ENCODE measurements at places on chromosomes 1 and 21. TPM values are rescaled to one million over a fixed set of nuclear protein-coding genes. Genes with fewer than 3 reads are reported as not detected.

The SVBP gene
- 35.4 TPM for total RNA-seq

The TCHH gene
- not detected for total RNA-seq

The ANKRD35 gene
- total RNA-seq = 0.12 TPM

The FCGR3A gene
- total RNA-seq = not detected

The GPR153 gene
- total RNA-seq = 9.1 TPM

The INKA2 gene
- 2.9 TPM for total RNA-seq

GRCh38 chr1:167289075-167289442 lies 68.4 kb downstream of the POU2F1 start:
- no peak for DNase-seq

DNA sequence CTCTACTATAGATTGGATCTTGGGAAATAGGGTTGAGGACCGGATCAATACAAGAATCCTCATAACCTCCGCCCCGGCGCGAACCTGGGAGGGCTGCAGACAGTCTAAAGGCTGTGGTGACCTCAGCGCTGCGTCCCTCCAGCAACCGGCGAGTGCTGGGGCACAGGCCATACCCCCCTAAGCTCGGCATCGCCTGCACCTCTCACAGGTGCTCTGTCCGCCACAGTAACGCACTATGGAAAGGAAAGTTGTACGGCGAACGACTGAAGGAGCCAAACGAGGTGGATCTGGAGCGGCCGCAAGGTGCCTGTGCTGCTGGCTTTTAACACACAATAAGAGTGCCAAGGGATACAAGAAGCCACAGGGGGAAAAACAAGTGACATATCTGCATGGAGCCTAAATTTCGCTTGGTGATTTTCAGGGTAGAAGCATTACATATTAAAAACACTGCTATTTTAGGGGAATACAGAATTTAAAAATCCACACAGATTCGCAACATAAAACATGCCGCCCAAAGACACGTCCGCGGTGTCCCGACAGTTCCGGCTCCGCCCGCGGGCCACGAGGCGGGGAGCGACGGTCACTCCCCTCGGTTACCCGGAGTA lies 1.4 kb upstream of the RBM15 start:
- no peak for DNase-seq

- DNase-seq = peak; percentile 99
Measured at GRCh38 chr1:27862671-27863537, 9.4 kb upstream of the THEMIS2 start.

DNA sequence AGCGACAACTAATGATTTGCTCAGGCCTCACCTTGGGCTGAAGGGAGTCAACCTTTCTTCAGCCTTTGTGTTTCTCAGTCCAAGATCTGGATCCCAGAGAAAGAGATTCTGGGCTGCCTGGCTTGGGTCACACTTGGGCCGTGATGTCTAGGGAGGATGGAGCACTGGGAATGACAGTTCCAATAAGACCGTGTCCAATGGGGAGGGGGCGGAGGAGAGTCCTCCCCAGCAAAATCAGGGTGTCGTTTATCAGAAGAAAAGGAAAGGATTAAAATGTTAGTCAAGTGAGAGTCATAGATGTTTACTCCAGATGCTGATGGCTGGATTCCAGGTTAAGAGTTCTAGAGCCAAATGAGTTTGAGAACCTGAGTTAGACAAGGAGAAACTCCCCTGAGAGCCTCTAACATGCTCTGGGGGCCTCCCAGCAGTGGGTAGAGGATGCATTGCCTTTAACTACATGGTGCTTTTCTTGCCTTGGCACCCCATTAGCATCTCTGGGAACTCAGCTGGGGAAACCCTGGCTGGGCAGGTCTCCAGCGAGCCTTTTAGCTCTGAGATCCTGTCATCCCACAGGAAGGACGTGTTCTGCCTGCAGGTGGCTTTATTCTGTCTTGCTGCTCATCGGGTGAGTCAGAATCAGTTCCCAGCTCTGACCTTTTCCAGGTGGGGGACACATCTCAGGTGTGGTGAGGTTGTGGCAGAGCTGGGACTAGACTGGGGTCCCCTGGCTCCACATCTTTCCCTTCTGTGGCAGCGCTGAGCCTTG lies 22.2 kb downstream of the NIPAL3 start:
- DNase-seq = no peak

GRCh38 chr1:55716610-55717009 lies 501.4 kb upstream of the USP24 start:
- peak; percentile 88 for DNase-seq

DNA sequence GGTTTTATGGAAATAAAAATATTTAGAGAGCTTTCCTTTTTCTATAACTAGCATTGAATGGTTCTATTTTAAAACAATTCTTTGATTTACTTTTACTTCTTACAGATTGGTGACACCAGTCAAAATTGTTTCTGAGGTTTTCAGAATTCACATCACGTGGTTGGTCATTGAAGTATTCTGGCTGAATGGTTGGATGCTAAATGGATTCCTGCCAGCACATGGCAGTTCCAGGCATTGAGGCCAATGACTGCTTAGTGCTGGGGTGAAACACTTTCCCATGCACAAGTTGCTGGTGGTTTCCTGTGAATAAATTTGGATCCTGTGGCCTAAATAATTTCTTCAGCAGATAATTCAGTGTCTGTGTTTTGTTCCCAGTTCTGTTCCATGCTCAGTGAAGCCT lies 20.6 kb downstream of the NCAM2 start:
- DNase-seq = peak; percentile 49

- DNase-seq = peak; percentile 45
Measured at GRCh38 chr1:227131193-227131592, 187.1 kb downstream of the CDC42BPA start.

DNA sequence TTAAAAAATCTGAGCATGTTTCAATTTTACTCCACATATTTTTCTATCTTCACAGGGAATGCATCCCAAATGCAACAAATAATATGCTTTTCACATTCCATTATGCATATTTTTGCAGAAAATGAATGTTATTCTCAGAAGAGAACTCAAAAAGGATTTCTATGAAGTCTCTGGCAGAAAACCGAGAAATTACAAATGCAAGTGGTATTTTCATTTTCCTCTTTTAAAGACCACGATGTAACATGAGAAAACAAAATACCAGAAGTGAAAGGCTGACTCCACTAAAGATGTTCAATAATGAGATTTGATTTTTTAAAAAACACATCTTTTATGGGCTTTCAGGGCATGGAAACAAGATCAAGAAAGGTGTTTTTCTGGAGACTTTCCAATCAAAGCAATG lies 5.0 kb upstream of the PDC start:
- no peak for DNase-seq

Data from M059J (cell line).